NCI-H1436 (cell line): ENCODE measurements at places on chromosomes 7 and 10.
A peak's percentile ranks its signal among the peaks of the same experiment; 100 is the strongest.

DNA sequence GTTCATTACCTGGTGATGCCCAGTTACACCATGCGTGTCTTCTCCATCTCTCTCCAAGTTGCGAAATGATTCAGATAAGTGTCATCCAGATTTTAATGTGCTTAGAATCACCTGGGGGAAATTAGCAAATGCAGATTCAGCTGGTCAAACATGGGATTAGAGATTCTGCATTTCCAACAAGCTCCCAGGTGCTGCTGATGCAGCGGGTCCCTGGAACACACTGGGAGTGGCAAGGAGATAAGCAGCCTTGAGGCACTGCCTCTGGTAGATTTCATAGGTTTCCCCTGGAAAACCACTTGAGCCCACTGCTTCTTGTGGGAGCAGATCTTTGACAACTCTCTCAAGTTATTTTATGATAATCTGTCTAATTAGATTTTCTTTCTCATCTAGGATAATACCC is 196.0 kb upstream of the C7orf33 start:
- DNase-seq, result no peak

DNA sequence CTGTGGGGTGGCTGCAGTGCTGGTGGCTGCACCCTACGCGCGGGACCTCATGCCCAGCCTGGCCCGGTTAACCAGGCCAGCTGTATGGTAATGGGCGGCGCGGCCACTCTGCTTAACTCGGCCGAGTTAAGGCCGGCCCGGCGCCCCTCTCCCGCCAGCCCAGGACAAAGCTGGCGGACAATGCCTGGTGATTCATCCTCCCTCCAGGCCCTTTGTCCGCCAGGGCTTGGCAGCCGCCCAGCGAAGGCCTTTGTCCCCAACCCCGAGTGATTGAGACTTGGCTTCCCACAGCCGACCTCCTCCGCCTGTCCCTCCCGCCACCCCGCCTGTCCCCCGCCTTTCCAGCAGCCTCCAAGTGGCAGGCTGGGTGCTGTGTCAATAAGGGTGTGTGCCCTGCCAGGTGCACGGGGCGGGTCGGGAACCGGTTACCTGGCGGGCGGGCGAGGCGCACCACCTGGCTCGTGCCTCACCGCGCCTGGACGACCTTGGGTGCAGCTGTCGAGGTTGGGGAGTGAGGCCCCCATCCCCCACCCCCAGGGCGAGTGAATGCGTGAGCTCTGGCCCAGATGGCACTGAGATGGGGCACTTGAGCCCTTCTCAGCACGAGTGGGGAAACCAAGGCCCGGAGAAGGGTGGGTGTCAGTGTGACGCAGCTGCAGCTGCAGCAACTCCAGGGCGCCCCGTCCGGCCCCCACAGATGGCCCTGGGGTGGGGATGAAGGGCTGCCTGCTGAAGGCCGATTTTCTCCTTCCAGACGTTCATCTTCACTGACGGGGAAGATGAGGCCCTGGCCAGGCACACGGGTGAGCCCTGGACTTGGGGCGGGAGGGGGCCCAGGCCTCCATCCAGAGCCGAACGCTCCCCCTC is 4.6 kb downstream of the LFNG start:
- peak; percentile 73 for DNase-seq

DNA sequence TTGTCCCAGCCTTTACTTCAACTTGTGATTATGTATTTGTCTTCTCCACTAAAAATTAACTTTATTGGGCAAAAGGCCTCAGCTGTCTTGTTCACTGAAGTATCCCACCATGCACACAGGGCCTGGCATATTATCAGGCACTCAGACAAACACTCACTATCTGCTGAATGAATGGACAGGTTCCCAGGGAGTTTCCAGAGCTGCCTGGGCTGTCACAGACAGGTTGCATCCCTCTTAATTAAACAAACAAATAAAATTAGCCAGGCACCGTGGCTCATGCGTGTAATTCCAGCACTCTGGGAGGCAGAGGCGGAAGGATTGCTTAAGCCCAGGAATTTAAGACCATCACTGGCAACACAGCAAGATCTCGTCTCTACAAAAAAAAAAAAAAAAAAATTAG is 1.5 kb upstream of the TSPAN14 start:
- no peak for DNase-seq

DNA sequence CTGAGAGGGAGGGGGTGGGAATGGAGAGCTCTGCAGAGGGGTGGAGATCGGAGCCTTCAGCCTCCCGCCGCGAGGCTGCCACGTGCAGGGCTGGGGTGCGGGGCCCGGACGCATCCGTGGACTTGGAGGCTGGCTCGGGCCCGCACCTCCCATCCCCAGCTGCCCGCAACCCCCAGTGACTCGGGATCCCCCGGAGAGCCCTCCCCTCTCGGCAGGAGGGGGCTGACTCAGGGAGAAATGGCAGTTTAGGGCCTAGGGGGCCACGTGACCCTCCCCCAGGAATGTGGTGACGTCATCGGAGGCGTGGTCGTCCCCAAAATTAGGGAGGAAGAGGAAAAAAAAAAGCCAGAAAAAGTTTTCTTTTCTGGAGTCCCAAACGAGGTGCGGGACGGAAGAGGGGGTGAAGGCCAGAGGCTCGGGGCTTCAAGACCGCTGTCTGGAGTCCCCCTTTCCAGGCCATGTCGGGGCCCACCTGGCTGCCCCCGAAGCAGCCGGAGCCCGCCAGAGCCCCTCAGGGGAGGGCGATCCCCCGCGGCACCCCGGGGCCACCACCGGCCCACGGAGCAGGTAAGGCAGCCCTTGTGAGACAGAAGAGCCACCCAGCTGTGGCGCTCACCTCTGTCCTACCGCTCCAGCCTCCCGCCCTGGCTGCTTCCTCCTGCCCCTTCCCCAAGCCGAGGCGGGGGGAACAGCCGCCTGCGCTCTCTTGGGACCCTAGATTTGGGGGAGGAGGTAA is at the start of gene TRIP6:
TRIP6 (plus strand) TSS at position 348 of the 736 bp plus-strand sequence; CDS start at position 459, 111 bp downstream.
- DNase-seq, result no peak

DNA sequence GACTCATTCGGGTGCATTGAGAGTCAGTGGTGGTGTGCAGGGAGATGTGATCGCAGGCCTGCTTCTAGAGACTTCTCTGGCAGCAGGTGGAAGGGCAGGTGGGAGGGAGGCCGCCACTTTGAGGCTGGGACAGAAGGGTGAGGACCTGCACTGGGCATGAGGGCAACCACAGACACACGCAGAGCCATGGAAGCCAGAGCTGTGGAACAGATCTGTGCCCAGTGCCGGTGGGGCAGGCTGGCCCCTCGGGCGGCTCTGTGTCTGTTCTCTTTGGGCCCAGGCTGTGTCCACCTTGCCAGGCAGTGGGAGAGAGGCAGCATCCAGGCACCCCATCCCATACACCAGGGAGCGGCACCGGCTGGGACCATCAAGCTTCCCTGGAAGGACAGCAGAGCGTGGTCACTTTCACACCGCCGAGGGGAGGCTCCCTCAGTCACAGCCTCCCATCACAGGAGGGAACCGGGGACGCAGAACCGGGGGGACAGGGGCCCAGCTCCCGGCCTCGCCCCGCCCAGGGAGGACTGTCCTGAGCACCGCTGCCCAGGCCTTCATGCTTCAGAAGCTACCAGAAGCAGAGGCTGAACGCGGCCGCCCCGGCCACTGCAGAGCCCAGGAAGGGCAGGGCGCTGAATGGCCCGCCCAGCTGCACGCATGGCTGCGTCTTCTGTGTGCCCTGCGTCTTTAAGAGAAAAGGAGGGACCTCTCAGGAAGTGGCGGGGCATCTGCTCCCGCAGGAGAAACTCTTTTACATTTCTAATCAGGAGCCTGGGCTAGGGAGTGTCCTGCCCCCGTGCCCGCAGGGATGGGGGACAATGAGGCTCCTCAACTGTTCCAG is 32.1 kb downstream of the EN2 start:
- DNase-seq, result no peak

DNA sequence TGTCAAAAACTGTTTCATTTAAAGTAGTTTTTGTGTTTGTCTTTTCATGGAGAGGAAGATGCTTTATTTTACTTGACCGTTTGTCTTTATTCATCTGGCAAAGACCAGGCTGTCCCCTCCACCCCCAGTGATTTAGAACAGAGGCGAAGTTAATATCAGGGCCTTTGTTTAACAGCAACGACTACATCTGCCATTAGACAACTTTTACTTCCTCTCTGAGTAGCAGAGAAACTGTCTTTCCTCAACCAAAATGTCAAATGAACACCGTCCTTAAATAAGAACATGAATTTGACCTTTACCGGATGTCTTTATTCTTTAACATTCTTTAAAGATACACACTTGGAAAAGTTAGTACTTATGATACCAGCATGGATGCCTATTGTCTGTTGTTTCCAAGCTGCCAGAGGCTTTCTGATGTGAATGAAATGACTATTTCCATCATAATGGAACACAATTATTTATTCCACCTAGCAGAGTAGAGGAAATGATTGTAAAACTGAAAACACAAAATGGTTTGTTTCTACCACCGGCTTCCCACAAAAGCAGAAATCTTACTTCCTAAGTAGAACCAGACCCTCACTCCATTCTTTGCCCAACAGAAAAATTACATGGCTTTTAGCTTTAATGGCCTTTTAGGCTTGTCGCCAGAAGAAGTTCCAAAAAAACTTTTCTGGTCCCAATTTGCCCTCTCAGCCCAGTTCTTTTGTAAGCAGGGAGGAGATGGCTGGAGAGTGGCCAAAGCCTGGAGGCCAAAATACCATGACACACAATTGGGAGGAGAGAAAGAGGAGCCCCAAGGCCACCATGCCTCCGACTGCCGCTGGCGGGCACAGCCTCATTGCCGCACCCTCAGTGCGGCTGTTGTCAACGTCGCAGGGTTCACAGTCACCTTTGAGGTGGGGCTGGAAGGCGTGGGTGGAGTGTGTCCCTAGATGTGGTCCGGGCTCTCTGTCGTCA is 168.5 kb downstream of the TEX36 start:
- DNase-seq, result no peak

DNA sequence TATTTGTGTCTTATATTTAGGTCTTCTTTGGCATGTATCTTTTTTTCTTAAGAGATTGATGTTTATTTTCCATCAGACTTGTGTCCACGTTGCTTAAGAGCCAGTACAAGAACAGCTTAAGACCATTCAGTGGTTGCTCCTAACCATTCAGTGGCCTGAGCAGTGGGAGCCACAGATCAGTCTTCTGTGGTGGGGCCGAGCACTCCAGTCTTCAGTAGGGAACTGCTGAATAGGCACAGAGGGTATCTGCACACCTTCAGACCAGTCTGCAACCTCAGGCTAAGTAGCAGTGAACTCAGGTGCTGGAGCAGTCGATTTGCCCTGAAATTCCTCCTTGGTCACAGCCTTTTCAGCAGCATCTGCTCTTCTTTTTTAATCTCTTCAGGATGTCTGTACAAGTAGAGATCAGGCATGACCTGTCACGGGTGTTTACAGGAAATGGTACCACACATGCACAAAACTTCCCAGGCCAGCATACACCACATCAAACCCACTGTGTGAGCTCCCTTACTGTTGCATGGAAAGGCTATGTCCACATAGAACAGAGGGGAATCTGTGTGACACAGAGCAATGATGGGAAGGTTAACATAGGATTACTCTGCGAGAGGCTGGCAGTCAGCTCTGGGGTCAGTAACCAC is 51.5 kb downstream of the FAM107B start:
- no peak for DNase-seq
